ENCODE measurements at places on chromosomes 6 and 20.

- no peak for DNase-seq
These were observed 695.2 kb downstream of the QKI start for GRCh38 chr6:164109770-164110140.

DNA sequence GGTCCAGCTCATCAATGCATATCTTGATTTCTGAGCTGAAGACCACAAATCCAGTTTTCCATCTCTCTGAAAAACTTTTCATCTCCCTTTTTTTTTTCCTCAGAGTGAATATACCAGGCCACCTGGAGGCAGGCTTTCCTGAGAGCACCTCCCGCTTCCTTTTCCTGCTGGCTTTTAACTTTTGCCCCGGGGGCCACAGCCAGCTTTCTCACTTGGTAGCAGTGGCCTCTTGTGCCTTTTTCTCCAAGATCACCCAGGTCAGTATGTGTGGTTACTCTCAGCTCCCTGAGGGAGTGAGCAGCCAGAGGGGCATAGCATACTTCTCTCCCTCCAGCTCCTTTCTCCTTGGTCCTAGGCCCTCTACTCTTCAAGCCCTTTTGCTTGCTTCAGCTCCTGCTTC lies at the start of gene BTN1A1:
BTN1A1 (plus strand) TSS at position 202 of the 400 bp plus-strand sequence. CDS start 984 bp downstream, outside the sequence.
- no peak for DNase-seq

DNA sequence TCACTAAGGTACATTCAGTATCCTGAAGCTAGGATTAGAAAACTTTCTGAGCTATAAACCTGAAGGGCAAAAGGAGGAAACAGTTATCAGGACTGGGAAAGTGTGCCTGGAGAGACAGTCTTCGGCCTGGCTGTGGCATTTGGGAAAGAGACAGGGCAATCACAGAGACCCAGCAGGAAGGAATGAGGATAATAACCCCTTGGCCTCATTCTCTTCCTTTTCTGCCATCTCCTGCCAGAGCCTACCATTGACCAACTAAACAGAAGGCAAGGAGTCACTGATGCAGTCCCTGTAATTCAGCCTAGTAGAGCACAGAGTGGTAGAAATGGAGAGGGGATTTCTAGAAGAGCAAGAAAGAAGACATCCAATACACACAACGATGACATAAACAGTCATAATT lies 359.4 kb downstream of the HDGFL1 start:
- DNase-seq: no peak

- no peak for DNase-seq
These were observed 17.9 kb downstream of the ABHD12 start for GRCh38 chr20:25372584-25373336.

DNA sequence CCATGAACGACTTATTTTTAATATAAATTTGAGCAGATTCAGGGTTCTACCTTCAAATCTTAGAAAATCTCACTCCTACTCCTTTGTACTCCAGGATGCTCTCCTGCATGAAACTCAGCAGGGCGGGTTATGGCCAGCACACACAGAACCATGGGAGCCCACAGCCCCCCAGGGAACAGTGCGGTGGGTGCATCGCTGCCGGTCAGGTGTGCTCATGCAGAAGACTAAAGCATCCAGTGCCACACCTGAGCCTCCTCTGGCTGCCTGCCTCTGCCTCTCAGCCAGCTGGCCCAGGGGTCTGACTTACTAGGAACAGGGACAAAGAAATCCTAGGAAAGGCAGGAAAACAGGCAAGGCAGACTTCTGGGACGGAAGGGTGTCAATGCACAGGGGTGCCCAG lies 31.8 kb downstream of the EZR start:
- DNase-seq: no peak

DNA sequence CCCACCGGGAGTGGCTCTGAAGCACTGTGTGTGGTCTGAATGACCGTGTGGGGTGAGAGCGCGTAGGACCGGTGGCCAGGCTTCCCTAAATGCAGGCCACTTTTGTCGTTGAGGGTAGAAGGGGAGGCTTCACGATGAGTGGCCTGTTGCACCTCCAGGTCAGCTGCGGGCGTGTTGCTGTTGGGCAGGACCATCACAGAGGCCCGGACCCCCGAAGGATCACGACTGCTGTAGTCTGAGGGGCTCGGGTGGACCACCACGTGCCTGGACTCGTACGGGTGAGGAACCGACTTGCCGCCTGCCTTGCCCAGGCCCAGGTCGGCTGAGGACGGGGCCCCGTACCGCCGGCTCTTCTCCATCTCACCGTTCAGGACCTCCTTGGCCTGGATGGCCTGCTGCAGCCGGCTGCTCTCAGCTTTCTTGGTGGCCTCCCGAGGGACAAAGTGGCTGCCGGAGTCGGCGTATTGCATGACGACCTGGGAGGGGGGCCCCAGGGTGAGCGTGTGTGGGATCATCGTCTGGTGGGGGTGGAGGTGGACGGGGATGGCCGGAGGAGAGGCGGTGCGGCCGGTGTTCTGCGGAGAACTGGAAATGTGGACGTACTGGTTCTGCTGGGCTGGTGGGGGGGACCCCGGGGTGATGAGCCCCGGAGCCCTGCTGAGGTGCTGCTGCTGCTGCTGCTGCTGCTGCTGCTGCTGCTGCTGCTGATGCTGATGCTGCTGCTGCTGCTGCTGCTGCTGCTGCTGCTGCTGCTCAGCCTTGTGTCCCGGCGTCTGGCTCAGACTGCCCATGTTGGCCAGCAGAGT lies 88.8 kb downstream of the GMPR start:
- no peak for DNase-seq

GRCh38 chr20:407133-407952 lies 756 bp upstream of the RBCK1 start:
- peak; percentile 86 for DNase-seq

DNA sequence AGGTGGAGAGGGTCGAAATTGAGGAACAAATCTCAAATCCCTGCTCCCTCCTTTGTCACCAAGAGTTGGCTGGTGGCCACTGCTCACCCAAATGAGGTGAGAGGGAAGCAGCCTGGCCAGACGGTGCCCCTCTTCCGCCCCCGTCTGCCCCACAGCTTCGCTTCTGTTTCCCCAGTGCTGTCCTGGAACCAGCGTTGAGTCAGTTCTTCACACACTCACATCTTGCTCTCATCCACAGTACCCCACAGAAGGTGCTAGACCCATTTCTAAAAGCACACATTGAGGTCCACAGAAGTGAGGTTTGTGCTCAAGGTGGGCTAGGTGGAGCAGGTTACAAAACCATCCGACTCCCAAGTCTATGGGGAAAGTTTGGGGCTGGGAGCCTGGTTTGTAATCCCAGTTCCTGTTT lies 3.8 kb downstream of the CEBPB start:
- DNase-seq: no peak

DNA sequence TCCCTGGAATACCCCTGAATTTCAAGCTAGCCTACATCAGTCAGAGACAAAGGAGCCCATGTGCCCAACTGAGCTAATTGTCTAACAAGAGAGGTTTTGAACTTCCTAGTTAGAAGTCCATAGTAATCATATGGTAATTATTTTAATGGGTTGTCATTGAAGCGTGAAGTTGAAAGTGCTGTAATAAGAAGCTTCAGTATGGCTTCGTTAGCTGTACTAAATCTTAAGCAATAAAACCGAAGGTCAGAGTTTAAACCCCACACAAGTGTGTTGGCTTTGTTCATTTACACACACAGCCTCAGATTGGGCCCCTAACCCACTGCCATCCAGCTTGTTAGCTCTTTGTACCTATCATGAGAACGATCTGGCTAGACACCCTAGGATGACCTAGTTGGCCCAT lies 195.6 kb upstream of the RIN2 start:
- DNase-seq: no peak

DNA sequence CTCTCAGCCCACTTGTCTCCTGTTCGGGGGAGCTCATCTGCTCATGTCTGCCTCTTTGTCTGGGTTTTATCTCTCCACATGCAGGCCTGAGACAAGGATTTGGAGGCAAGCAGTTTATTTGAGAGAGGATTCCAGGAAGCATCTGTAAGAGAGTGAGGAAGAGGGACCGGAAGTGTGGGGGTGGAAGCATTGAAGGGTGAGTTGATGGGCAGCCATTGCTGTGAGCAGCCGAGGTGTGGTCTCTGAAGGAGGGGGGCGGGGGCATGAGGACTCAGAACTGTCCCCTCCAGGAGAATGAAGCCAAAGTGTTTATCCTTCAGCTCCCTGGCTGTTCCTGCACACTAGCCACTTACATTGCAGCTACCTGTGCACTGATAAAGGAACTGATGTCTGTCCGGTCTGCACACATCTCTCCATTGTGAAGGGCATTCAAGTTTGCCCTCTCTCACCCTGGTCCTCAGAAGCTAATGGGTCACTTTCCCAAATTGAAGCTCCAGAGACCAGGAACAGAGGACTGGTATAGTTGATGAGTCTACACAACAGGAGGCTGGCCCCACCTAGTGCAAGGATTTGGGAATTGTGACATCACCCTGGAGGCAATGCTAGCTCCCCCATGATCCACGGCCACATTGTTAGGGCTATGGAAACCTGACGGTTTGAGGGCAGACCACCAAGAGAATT lies 100.5 kb upstream of the FOXA2 start:
- no peak for DNase-seq

DNA sequence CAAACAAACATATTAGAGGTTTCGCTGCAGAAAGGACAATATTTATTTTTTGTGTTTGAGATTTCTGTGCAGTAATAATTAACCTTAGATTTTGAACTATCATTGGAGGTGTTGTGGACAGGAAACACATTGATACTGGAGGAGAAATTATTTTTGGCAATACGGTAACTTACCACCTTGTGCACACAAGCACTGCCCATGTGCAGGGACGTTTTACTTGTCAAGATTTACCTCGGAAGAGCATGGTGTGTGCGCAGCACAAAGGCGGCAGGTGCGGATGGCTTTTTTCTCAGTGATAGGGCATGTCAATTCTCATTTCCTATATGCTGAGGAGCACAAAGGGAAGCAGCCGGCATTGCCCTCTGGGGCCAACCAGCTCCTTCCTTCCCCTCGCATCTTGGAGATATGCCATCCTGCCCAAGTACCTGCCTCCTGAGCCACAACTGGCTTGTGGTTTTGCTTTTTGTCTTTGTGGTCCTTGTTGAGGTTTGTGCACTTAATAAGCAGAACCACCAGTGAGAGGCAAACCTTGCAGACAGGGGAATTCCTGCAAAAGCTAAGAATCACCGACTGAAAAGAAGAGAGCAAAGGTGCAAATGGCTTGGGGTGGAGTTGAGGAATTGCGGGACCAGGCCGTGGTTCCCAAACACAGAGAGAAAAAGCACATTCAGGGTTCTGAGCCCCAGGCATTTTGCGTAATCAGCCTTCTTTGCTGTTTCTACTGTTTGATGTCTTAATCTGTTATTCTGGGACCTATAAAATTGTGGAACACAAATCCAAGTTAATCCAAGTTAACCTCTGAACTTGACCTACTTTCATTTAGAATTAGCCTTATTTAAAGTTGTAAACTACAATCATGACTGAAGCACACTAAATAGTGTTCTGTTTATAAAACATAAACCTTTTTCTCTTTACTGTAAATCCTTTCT lies 21.9 kb downstream of the SAMD5 start:
- DNase-seq: no peak

GRCh38 chr6:16322666-16323312 lies 84.4 kb downstream of the GMPR start:
- DNase-seq: no peak

DNA sequence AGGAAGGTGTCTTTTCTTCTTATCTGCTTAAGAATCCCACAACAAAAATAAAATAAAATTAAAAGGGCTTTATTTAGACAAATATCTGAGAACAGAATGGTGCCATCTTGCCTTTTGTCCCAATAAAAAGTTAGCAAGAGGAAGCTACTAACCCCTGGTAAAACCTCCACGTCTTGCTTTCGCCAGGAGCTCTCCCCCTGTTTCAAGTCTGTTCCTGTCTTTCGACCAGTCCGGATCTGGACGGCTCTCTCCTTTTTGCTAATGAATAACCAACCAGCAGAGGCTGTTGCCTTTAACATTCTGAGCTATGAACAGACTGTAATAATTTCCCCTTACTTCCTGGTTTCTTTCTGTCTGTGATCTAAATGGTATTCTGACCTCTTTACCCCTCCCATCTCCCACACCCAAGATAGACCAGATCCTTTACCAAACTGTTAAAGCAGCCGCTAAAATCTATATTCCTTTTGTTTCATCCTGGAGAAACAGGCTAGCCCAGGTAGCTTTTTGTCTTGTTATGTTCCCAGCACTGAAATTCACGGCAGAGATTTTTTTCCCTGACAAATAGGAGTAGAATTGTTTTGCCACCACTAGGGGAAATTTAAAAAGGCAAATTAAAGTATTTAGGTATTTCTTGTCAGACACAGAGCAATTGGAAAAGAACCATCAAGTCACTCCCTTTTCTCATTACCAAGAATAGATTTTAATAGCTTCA lies at the start of gene FRK:
FRK (minus strand) TSS at position 320 of the 712 bp plus-strand sequence. CDS start 580 bp downstream, outside the sequence.
- DNase-seq: no peak

GRCh38 chr20:36862857-36863668 lies 12.9 kb upstream of the TLDC2 start:
- DNase-seq: peak; percentile 67

- DNase-seq: no peak
These were observed 147.2 kb upstream of the GGTLC1 start for GRCh38 chr20:24135781-24136180.

GRCh38 chr6:40710626-40711330 lies 123.6 kb upstream of the LRFN2 start:
- DNase-seq: no peak

- DNase-seq: no peak
These were observed 217.9 kb downstream of the CLVS2 start for GRCh38 chr6:123213921-123214320.

GRCh38 chr20:36836591-36837269 lies 39.2 kb upstream of the TLDC2 start:
- no peak for DNase-seq

GRCh38 chr6:158160932-158161539 lies 7.0 kb downstream of the SERAC1 start:
- no peak for DNase-seq

DNA sequence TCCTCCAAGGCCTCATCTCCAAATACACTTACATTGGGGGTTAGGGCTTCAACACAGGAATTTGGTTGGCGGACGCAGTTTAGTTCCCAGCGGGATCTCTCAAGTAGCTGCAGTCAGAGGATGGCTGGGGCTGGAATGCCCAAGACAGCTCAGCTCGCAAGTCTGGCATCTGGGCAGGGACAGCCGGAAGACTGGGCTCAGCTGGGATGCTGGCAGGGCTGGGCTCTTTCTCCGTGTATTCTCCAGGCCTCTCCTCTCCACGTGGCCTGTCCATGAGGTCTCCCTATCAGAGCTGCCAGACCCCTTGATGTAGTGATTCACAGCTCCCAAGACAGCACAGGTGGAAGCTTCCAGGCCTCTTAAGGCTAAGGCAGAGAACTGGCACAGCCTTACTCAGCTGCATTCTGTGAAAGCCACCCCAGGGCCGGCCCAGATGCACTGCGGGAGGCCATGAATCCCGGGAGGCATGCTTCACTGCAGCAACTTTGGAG lies 5.0 kb downstream of the FGD2 start:
- DNase-seq: no peak

DNA sequence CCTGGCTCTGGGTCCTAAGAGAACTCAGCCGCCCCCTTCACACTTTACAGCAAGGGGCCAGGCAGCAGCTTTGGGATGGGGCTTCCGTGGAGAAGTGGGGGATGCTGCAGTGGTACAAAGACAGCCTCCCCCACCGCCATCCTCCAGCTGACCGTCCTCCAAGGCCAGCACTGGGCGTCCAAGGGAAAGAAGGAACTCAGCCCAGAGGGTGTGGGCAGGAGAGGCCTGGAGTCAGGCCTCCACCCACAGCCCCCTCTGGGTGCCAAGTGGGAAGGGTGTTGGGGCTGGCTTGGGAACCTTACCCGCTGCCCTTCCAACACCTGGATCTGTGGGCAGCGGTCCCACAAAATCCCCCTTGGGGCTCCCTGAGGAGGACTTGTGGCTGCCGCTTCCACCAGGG lies 13.1 kb downstream of the STMN3 start:
- DNase-seq: no peak

GRCh38 chr6:32291543-32291942 lies 67.7 kb upstream of the NOTCH4 start:
- no peak for DNase-seq

- no peak for DNase-seq
These were observed 28.3 kb downstream of the SMPDL3A start for GRCh38 chr6:122817358-122817757.
